ENCODE measurements at places on chromosomes 6 and 20.

DNA sequence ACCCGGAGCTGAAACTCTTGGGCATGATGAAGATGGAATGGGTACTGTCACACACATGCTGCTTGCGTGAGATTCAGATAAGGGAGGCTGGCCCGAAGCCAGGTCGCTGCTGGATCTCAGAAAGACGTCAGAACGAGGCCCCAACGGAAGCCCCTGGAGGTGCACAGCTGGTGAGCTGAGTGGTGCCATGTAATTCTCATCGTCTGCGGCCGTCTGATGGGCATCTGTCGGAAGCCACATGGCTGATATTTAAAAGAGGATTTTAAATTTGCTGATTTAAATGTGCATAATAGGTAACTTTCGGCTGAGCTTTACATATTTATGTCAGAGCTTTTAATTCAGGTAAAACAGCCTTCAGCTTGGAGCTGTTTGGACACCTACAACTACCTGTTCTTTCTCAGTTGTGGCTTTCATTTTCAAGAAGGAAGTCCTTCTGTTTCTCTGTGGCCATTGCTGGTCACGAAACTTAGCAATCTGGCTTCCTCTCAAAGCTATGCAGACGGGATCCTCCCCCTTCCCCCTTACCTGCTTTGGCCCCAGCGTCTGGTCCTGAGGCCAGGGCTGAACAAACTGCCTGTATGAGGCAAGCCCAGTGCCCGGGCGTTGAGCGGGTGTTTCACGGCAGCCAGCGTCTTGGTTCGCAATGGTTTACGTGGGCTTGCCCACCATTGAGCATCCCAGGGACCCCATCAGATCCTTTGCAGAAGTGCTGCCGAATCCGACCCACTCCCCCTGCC lies 9.2 kb downstream of the SLCO4A1 start:
- DNase-seq: peak; percentile 49

GRCh38 chr6:116563830-116564229 lies 7.5 kb upstream of the RWDD1 start:
- no peak for DNase-seq

GRCh38 chr20:52593654-52594053 lies 378.5 kb upstream of the TSHZ2 start:
- no peak for DNase-seq

GRCh38 chr6:159461266-159461665 lies 231.8 kb downstream of the SOD2 start:
- DNase-seq: no peak

GRCh38 chr20:51752343-51752951 lies 15.7 kb downstream of the ATP9A start:
- DNase-seq: peak; percentile 93

DNA sequence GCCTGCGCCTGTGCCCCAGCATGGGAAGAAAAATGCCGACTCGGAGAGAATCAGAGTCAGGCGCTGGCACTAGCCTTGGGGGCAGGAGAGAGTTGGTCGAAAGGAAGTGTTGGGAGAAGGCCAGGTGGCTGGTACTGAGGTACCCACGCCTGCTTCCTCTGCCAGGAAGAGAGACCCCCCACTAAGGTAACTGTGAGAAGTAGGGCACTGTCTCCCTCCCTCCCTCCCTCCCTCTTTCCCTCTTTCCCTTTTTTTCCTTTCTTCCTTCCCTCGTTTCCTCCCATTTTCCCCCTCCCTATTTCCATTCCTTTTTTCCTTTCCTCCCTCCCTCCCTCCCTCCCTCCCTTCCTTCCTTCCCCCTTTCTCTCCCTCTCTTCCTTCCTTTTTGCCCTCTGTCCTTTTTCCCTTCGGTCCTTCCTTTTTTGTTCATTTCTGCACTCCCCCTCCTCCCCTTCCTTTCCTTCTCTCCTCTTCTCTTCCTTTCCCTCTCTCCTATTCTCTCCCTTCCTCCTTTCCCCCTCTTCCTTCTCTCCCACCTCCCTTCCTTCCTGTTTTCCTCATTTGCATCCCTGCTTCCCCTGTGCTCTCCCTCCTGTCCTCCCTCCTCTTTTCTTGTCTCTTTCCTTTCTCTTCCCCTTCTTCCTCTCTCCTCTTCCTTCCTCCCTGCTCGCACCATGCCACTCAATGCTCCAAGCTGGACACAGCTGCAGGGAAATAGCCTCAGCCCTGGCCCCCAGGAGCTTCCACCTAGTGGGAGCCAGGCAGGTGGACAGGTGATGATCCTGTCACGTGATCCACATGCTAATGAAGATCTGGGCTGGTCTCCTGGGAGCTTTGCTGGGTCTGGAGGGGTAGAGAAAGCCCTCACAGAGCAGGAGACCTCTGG lies 148.0 kb downstream of the DHX35 start:
- no peak for DNase-seq

DNA sequence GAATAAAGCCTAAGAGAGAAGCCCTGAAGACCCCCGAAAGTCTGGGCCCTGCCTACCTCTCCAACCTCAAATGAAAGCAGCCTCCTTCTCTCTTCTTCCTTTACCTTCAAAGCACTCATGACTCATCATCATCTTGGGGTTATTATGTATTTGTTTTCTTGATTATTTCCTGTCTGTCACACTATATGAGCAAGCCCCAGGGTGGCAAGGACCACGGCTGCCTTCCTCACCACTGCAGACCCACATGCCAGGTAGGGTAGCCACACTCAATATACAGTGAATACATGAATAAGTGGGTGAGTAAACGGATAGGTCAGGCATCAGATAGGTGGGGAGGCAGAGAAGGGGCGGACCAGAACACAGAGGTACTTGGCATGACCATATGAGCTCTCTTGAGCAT lies 8.8 kb downstream of the WFDC3 start:
- DNase-seq: peak; percentile 18

GRCh38 chr6:155528335-155528734 lies 72.7 kb upstream of the NOX3 start:
- DNase-seq: no peak

DNA sequence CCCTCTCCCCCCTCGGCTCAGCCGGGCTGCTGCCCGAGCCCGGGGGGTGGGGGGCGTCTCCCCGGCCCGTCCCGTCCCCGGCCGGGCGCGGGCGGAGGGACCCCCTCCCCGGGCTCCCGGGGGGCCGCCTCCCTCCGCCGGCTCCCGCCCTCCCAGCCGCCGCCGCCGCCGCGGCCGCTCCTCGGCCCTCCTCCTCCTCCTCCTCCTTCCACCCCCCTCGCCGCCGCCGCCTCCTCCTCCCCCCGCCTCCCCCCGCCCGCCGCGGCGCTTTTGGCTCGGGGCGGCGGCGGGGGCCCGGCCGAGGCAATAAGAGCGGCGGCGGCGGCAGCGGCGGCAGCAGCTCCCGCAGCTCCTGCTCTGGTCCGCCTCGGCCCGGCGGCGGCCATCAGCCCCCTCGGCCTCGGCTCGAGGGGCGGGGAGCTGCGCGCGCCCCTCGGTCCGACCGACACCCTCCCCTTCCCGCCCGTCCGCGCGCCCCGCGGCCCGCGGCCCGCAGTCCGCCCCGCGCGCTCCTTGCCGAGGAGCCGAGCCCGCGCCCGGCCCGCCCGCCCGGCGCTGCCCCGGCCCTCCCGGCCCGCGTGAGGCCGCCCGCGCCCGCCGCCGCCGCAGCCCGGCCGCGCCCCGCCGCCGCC lies 38.7 kb downstream of the GNAS start:
- peak; percentile 52 for DNase-seq

DNA sequence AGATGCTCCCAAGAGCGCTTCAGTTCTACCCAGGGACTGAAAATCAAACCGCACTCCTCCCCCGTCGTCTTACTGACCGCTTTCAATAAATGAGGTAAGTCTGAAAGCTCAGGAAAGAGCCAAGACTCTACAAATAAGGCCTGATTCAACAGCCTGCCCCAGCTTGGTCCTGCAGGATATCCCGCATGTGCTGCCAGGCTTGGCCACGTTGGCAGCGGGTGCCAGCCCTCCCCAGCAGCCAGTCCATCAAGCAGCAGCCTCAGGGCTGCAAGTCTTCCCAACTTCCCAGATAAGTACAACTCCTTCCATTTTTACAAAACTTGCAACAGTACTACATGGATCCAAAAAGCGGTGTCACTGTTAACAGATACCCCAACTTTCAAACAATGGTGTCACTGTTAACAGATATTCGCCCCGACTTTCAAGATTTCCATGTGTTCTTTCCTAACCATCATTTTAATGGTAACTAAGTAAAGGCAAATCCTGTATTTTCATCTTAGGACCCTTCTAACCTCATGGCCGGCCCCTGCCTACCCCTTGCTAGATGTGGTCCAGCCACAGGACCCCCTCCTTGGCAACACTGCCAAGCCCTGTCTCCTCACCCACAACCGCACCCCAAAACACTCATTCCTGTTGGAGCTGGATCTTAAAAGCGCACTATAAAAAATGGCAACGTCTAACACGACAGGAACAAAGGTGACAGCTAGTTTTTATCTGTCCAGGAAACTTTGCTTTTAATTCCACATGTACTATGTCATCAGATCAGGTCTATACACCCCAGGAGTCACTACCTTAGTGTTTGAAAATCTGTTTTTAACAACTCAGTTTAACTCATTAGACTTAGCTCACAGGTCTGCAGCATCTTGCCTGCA lies 28.0 kb downstream of the DIDO1 start:
- no peak for DNase-seq

- no peak for DNase-seq
Measured at GRCh38 chr6:122701666-122702065, 77.8 kb upstream of the FABP7 start.

GRCh38 chr6:142361779-142362750 lies 60.3 kb downstream of the ADGRG6 start:
- peak; percentile 96 for DNase-seq

DNA sequence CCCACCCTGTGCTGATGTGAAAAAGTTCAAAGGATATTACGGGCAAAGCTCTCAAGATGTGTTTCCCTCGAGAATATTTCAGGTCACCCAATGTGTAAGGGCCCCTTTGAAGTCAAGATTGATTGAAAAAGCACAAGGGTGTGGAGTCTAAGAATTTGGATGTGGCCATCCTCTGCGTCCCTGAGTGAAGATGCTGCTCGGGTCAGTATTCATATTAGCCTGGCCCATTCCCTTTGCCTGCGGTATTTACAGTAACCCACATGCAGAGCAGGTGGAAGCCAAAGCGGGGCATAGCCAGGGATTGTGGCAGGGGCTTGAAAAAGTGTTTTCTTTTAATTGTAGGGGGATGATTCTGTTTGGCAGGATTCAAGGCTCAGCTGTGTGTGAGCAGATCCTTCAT lies 211.0 kb downstream of the TSHZ2 start:
- DNase-seq: no peak

DNA sequence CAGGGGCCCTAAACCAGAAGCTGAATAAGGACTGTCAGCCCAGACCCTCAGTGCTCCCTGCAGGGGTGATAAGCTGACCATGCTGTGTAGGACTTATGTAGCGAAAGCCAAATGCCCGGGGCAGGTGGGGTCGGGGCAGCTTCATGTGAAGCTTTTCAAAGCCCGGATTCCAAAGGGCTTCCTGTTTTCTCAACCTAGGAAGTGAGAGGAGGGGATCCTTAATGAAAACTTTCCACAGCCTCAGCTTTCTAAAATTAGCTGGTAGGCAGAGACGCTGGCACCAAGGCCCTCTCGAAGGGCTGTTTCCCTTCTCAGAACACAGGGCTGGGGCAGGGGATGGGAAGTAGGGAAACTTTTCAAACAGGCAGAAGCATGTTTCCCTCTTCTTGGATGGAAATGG lies 148.9 kb downstream of the NFATC2 start:
- no peak for DNase-seq

DNA sequence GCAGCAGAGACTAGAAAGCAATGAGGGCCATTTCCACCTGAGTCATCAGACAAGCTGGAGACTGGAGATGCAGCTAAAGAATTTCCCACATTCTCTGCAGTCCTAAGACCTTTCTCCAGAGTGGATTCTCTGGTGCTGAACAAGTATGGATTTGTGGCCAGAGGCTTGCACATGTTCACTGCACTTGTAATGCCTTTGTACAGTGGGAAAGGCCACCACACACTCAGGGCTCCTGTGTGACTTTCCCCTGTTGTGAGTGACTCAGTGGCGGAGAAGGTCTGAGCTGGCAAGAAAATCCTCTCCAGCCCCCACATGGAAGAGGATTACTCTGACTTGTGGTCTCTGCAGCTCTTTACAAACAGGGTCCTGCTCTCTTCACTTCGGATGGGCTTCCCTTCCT lies 192.3 kb downstream of the C6orf118 start:
- no peak for DNase-seq

GRCh38 chr20:47243532-47244305 lies 112.8 kb downstream of the ZMYND8 start:
- no peak for DNase-seq

- DNase-seq: no peak
Measured at GRCh38 chr6:13471184-13471583, 16.2 kb downstream of the GFOD1 start.

GRCh38 chr20:41432746-41433145 lies 66.1 kb upstream of the EMILIN3 start:
- DNase-seq: no peak

DNA sequence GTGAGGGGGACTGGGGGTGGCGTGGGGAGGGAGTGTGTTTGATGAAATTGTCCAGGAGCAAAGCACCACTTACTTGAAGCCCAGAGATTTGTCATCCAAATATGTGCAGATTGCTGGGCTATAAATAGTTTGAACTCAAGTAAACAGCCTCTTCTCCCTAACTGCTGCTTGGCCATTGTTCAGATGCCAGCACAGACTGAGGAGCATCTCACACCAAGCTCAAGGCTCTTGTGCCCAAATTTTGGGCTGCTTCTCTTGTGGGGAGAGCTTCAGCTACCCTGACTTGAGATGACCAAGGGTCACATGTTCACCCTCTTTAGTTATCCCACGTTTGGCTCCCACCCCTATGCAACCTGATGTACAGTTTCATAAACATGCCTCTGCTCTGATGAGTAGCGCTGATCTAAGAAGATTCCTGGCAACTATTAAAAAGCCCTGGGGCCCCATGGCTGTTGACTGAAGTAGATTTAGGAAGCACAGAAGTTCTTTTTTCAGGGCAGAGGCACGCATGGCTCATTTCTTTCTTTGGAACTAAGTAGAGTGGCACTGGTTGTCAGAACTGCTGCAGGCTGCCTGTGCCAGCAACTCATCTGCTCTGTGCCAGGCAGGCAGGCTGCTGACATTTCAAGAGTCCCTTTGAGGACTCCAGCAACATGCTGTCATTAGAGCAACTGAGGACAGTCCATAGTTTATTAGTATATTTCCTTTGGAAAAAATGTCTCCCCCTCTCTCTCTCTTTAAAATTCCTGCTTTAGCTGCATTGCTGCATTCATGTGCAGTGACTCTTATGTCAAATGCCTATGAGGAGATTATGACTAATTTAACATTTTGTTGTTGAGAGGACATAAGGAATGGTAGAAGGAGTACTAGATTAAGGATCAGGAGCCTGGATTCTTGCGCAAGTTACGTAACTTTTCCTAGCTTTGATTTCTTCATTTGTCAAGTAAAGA lies 9.6 kb upstream of the PKIG start:
- DNase-seq: peak; percentile 89
